ENCODE measurements at places on chromosomes 13 and 19.

- no peak for DNase-seq
Measured at GRCh38 chr13:110382229-110382628, 75.1 kb downstream of the COL4A2 start.

DNA sequence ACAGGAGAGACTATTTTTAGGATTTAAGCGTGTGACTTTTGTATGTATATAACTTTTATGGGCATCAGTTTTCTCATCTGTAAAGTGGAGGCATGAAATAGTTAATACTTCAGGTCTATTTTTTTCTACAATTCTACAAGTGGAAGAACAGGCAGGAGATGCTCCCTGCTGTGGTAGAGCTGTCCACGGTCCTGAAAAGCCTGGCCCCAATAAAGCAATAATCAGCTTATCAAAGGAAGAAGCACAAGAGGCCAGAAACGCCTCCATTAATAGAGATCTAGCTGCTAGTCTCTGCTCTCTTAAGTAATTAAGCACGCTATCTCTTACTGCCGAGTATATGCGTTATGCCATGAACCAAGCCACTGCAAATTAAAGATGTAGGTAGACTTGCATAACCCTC is 28.0 kb upstream of the WASF3 start:
- peak; percentile 66 for DNase-seq

GRCh38 chr13:109182777-109183465 is 553.5 kb downstream of the MYO16 start:
- no peak for DNase-seq

GRCh38 chr19:45138303-45138751 is 22.5 kb downstream of the NKPD1 start:
- no peak for DNase-seq

DNA sequence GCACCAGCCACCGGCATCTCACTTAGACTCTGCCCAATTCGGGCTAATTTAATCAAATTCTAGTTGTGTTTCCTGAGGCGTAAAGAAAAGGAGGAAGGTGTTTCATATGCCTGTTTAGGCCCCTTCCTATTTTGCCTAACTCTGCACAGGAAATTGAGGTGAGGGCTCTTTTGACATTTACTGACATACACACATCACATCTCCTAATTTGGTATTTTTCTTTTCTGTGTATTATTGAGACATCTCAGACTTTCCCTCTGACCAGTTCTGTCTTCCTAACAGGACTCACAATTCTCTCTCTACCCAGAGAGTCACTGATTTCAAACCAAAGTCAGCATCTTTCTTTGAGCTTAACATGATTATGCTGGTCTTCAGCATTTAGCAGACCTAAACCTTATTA is 7.9 kb downstream of the CEACAM3 start:
- DNase-seq = no peak

GRCh38 chr19:47253970-47254369 is 2.4 kb upstream of the CCDC9 start:
- DNase-seq = no peak

All from left kidney (tissue), 8 donors.